WTC11 (cell line): ENCODE measurements at places on chromosomes 7 and 10. TPM values are rescaled to one million over a fixed set of nuclear protein-coding genes. Genes with fewer than 3 reads are reported as not detected.

- DNase-seq, result no peak
These were observed 33.7 kb downstream of the SCRN1 start for GRCh38 chr7:29955799-29956486.

GRCh38 chr7:139782932-139783331, 5.1 kb upstream of the HIPK2 start:
- no peak for DNase-seq

- DNase-seq, result no peak
These were observed 44.8 kb upstream of the SP8 start for GRCh38 chr7:20831451-20831850.

- DNase-seq, result no peak
These were observed at the start of gene CALML5 for GRCh38 chr10:5499493-5500140. Gene CALML5 (minus strand): TSS chr10:5499570. CDS start chr10:5499438, 132 bp downstream.

TFR2 gene
- total RNA-seq, result 5.7 to 7.1 TPM (median 5.8 TPM) in 3 replicates

PLPP4 gene
- total RNA-seq, result 0.15 TPM in 1 of 3 replicates, not detected in the others
